ENCODE measurements at places on chromosomes 2 and 18. TPM values are rescaled to one million over a fixed set of nuclear protein-coding genes. Genes with fewer than 3 reads are reported as not detected.
A peak's percentile ranks its signal among the peaks of the same experiment; 100 is the strongest.

Gene REG3A
- total RNA-seq, result not detected

Gene ZNF521
- 55.6 TPM for total RNA-seq

Gene TLX2
- not detected for total RNA-seq

Gene SOX11
- total RNA-seq, result not detected

Gene FAM228B
- 5.8 TPM for total RNA-seq

Gene CIB4
- total RNA-seq, result not detected

DNA sequence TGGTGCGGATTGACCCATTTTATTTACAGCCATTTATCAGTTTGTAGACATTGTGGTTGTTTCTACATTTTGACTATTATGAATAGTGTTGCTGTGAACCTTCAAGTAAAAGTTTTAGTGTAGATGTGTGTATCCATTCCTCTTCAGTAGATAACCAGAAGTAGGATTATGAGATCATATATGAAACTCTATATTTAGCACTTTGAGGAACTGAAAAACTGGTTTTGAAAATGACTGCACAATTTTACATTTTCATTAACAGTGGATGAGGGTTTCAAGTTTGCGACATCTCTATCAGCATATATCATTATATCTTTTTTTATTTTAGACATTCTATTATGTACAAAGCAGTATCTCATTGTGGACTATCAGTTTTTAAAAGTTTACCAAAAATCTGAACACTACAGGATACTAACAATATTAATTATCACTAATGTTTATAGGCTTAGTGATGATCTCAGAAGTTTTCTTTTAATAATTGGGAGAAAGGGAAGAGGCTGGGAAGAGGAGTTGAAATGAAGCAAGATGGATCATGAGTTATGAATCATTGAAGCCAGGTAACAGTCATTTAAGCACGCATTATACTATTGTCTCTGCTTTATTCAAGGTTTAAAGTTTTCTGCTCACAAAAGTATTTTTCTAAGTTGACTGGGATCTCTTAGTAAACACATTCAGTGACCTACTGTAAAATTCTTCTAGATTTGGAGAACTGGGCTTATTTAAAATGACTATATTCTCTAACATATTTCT, 329.0 kb upstream of the LRATD1 start:
- DNase-seq, result no peak

- DNase-seq, result no peak
Observed at GRCh38 chr2:60629305-60629662, 75.8 kb upstream of the BCL11A start.

DNA sequence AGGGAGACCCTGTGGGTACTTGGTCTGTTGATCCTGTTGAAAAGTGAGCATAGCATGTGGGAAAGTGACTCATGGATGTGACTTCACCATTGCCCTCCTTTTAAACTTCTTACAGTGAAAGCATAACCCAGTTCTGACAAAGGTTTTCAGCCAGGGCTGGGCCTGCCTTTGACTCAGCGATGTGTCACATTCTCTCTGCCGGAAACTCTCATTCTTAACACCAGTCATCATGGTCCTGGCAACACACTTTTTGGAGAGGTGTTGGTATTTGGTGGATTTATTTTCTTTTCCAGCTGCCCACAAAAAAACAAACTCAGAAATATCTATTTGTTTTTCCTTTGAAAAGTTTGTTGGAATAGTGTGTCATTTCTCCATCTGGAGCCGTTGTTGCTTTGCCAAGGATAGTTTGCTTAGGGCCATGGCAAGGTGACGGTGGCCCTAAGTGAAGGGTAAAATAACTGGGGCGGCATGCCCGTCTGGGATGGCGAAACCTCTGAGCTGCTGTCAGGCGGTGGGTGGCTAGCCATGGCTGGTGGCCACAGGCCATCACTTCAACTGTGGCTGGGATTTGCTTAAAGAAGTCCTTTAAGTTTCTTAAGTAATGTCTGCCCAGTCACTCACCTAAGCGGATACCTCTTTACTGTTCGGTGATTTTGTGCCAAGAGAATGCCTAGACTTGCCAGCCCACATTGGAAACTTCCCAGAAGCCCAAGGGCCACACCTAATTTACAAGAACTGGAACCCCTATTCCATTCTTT, 123.3 kb downstream of the LTBP1 start:
- DNase-seq, result peak; percentile 91

GRCh38 chr2:110114831-110115255, 779 bp downstream of the MALL start:
- DNase-seq, result no peak

DNA sequence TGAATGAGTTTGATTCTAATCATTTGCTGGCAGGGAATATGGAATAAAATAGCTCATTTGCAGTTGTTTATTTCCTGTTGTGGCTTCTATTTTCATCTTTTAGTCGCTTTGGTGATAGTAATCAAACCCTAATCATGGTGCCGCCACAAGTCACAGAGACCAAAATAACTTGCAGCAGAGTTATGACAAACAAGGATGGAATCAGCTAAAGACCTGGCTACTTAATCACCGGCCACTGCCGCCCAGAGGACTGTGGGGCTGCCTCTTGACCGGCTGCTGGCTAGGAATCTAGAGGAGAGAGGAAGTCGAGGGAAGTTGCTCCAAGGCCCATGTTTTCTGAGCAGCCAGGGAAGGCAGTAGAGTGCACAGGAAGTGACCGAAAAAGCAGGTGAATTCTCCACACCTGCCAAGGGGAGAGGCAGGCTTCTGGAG, 5.1 kb upstream of the SMAD7 start:
- peak; percentile 44 for DNase-seq

DNA sequence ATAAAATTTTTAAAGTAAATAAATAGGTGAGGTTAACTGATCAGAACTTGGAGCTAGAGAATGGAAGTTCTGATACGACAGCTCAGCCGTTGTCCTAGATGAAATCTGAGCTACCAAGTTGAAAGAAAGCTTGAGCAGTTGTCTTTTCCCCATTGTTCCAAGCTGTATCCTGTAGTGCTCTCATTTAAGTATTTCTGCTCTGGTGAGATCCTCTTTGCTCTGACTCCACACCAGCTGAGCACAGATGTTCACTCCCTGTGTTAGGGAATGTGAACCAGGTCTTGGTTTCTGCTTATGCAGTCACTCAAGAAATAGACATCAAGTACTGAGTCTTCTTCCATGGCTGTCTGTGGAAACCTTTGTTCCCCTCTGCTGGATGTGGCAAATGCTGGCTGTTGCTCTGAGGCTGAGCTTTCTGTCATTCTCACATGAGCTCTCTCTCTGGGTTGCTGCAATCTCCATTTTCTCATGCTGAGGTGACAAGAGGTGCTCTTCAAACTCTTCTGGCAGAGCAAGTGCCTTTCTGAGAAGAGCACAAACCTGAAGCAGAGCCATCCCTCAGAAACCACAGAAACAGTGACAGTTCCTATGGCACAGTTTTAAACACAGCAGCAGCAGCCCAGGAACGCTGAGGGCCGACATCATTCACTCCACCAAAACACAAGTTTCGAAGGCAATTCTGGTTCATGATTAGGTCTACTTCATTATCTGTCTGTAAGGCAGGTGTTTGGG, 194.1 kb downstream of the SP3 start:
- DNase-seq, result no peak

DNA sequence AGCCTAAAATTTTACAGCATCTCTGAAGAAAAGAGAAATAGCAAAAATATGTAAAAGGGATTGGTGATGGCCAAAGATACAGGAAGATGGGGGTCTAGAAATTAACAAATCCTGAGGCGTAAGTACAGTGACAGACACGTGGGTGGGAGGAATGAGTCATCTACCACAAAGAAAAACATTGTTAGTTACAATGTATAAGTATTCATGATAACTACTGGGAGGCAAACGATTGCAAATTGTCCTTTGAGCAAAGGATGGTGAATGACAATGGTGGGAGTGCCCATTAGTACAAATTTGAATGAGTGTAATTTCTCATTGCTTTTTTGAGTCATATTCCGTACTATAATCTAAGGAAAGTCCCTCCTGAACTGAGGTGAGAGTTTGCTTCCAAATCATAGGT, 809.0 kb upstream of the FAM98A start:
- DNase-seq, result no peak

GRCh38 chr18:37334631-37335408, 230.8 kb downstream of the CELF4 start:
- DNase-seq, result no peak

GRCh38 chr2:239303711-239304532, 96.9 kb downstream of the HDAC4 start:
- no peak for DNase-seq
